ENCODE measurements at places on chromosomes 2 and 18.

- no peak for DNase-seq
Measured at GRCh38 chr2:221397187-221397586, 174.9 kb downstream of the EPHA4 start.

- DNase-seq, result no peak
Measured at GRCh38 chr2:172489681-172490080, 62.3 kb downstream of the ITGA6 start.

- no peak for DNase-seq
Measured at GRCh38 chr2:234469972-234470371, 26.9 kb downstream of the ARL4C start.

DNA sequence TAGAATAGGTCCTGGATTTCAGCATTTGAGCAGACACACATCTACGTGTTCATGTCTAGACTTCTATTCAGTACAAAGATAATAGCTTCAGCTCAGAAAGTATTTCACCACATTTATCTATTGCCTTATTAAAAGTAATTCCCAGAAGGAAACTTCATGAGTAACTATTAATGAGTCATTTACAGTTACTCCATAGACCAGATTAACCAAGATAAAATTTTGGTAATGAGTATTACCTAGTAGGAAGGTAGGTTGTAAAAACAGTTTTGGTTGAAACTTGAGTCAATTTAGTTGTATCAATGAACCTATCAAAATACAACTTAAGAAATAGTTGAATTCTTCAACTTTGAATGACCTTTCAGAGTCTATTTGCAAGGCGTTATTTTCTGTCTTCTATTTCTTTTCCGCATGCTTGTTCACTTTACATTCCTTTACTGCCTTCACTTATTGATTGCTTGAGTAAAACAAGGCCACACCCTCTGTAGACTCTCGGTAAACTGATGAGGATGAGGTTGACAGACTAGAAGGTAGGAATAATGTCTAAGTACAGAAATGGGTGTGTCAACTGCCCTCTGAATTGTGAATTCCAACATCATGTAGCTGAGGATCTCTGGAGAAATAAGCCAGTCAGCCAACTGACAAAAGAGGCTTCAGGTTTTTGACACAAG, 1165.6 kb upstream of the ZEB2 start:
- no peak for DNase-seq

GRCh38 chr2:236639461-236640235, 70.0 kb downstream of the ACKR3 start:
- no peak for DNase-seq
